ENCODE measurements at places on chromosomes 6 and 20. TPM values are rescaled to one million over a fixed set of nuclear protein-coding genes. Genes with fewer than 3 reads are reported as not detected.

Gene KIF6
- 0.43 TPM for total RNA-seq

Gene HDGFL1
- not detected for total RNA-seq

Gene GPR6
- total RNA-seq = not detected

Gene GSTA3
- total RNA-seq = not detected

Gene EFCAB8
- total RNA-seq = 0.40 TPM

Gene TBC1D32
- 9.9 TPM for total RNA-seq

Gene RNF144B
- 3.9 TPM for total RNA-seq

Gene DNAAF9
- total RNA-seq = 1.3 TPM

Gene OPN5
- not detected for total RNA-seq

Gene RAET1E
- not detected for total RNA-seq

Gene GPX5
- total RNA-seq = not detected

Gene ZNF165
- 4.6 TPM for total RNA-seq

Gene APOBEC2
- total RNA-seq = not detected

Gene SRMS
- total RNA-seq = not detected

Gene ACSS2
- 35.1 TPM for total RNA-seq

Gene TBXT
- total RNA-seq = not detected

Gene HLA-DRB5
- 4.7 TPM for total RNA-seq

Gene OVOL2
- total RNA-seq = not detected

Gene CGA
- total RNA-seq = not detected

Gene KHDC1L
- not detected for total RNA-seq

Gene ITPR3
- total RNA-seq = 42.6 TPM

Gene AKAP7
- 6.0 TPM for total RNA-seq

Gene OLIG3
- total RNA-seq = not detected

Gene C6orf132
- total RNA-seq = 0.14 TPM

Gene MYLK4
- 0.16 TPM for total RNA-seq

Gene FOXA2
- not detected for total RNA-seq

Gene C4A
- total RNA-seq = 3.4 TPM

Data from activated CD4-positive, alpha-beta T cell treated with anti-CD3 and anti-CD28 coated beads for 36 hours (primary cell).